ENCODE measurements at places on chromosomes 7 and 10.

- no peak for DNase-seq
Observed at GRCh38 chr10:74823791-74824183, 2.6 kb upstream of the KAT6B start.

DNA sequence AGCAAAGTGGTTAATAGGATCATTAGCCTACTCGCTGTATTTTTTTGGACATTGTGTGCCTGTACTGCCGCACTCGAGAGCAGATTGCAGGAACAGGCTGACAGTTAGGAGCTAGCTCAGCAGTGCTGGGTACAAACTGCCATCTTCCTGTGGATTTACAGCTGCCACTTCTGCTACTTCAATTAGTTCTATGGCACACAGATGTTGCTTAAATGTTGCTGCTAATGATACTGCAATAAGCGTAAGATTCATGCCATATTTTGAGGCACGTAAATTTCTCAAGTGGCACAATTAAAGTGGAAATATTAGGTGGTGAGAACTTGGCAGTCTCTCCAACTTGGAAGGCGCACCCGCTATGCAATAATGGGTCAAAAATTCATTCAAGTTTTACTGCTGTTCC, 171.9 kb downstream of the EBF3 start:
- no peak for DNase-seq

DNA sequence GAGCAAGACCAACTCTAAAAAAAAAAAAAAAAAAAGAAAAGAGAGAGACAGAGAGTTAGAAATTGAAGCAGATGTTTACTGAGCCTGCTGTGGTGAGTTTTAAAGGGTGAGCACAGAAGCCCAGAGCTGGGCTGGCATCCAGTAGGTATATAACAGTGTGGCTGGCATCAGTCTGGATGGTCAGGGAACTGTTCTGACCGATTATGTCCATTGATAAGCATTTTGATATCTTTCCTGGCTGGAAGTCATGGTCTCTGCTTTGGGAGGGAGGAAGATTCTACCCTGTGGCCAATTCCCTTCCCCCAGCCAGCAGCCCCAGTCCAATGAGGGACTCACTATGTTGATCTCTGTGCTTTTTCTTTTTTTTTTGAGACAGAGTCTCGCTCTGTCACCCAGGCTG, 65.2 kb upstream of the PODXL start:
- DNase-seq, result no peak

- no peak for DNase-seq
Observed at GRCh38 chr7:112581529-112581928, 100.7 kb downstream of the LSMEM1 start.

- no peak for DNase-seq
Observed at GRCh38 chr10:113442336-113442735, 110.5 kb upstream of the HABP2 start.

DNA sequence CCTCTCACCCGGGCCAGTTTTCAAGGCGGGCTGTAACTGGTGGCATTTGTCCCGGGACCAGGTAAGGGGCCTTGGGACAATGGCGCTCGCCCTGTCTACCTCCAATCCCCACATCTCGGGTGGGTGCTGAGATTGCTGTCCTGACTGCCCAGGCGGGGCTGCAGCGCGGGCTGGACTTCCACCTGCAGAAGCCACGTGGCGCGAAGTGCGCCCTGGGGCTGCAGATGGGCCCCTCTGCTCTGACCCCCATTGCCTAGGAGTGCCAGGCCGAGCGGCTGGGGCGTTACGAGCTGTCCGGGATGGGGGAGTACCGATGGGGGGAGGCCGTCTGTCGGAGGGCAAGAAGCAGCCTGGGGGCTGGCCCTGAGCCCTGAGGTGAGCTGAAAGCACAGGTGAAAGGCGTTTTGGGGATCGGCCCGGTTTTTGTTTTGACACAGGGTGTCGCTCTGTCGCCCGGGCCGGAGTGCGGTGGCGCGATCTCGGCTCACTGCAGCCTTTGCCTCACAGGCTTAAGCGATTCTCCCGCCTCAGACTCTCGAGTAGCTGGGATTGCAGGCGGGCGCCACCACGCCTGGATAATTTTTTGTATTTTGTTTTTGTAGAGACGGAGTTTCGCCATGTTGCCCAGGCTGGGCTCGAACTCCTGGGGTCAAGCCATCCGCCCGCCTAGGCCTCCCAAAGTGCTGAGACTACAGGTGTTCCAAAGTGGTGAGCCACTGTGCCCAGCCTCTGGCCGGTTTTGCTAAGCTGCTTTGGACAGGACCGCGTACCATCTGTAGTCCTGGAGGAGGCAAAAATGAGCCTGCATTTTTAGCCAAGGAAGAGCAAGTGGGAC, at the start of gene SFXN2:
Gene SFXN2 (plus strand): TSS at position 16 of the 835 bp plus-strand sequence. CDS start 12,001 bp downstream, outside the sequence.
- no peak for DNase-seq

DNA sequence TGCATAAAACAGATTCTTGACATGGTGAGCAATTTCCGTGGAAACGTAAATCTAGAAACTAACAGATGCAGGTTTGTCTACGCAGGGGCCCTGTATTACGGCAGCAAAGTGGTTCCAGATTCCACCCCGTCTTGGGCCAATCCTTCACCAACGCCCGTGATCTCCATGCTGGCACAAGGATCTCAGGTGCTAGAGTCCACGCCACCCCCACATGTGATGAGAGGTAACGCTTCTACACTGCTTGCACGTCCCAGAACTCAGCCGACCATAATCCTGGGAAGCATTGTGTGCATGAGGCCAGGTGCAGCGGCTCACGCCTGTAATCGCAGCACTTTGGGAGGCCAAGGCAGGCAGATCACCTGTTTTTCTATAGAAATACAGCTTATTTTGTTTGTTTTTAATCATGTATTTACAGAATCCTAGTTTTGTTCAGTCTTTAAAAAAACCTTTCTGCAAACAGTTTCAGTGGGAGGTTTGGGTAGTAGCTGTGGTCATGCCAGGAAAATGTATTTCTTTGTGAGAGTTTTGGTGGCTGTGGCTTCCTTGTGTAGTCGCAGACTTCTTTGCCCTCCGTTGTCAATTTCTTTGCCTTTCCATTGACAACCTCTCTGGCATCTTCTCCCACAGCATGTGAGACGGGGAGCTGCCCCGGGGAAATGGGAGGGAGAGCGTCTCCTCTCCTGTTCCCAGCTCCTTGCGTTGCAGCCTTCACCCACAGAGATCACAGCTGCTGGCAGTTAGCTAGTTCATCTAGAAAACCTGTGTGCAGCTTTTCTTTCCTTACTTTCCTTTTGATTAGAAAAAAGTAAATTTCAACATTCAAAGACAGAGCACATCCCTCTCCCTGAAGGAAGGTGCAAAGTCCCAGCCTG, 35.7 kb downstream of the ITIH2 start:
- no peak for DNase-seq

DNA sequence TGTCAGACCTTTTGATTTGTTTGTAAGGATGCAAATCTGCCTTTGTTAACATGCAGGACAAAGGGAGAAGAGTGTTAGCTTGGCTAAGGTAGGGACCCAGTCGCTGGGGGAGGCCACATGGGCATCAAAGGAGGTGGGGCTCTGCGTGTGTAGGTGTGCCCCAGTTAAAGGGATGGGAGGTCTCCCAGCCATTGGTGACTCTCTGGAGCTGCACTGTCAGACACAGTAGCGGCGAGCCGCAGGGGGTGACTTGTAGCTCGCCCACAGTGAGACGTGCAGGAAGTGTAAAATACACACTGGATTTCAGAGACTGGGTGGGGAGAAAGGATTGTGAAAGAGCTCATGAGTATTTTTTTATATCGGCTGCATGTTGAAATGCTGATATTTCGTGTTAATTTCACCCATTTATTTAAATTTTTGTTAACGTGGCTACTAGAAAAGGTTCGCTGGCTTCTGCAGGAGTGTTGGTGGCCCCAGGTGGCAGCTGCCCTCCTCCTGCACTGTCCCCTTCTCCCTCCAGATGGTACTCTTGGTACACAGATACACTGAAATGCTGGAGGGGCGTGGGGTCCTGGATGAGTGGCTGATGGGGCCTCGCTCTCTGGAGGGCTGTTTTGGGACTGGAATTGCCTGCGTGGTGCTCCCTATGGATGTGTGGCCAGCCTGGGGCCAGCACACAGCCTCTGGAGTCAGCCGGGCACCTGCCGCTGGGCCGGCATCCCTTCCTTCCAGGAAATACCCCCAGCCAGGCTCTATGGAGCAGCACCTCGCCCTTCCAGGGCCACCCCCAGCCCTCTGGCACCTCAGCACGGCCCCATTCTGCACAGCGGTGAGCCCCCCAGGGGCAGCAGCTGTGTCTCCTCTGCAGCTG, 59.2 kb downstream of the LHPP start:
- DNase-seq, result no peak

DNA sequence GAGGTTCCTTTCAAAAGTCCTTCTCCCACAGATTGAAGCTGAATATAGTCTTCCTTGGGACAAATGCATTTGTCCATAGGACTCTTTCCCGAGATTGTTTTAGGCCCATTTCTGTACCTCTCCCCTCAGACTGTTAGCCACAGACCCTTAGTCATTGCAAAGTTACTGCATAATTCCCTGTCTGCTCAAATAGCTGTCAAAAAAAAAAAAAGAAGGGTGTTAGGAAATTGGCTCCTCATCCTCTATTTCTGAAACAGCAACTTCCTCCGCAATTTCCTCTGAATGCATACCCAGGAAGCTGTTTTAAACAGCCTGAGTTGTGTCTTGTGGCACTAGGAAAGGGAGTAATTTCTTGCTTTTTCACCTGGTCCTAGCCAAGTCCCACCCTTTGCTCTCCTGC, 5.4 kb downstream of the LRRC4 start:
- DNase-seq, result no peak

GRCh38 chr10:24575481-24576002, 148.1 kb downstream of the ARHGAP21 start:
- no peak for DNase-seq

DNA sequence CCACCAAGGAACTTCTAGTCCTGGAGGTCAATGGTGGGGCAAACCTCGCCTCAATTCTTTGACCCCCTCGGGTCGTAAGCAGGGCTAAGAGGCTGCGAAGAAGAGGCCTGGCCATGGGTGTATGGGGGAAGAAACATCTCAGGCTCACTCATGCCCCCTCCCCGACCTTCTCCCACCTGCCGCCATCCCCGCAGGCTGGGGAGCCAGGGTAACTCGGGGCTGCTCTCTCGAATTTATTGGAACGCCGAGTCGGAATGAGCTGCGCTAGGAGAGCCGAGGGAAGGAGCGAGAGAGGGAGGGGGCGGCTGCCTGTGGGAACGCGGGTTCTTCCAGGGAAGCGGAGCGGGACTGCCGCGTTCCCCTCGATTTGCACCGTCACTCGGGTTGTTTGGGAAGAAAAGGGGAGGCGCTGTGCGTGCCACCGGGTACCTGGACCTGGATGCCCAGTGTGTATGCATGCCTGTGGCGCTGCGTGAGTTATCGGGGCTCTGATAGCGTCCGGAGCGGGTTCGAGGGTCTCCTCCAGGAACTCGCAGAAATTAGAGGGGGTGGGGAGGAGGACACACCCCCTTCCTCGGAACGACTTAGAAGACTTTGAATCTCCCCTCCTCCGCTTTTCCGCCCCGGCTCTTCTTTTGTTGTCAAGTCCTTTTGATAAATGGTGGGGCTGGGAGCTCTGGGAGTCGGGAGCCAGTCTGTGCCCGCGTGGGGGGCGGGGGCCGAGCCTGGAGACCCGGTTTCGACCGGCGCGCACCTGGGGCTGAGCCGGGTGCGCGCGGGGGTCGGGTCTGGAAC, 1.8 kb upstream of the ZNF503 start:
- DNase-seq, result no peak

DNA sequence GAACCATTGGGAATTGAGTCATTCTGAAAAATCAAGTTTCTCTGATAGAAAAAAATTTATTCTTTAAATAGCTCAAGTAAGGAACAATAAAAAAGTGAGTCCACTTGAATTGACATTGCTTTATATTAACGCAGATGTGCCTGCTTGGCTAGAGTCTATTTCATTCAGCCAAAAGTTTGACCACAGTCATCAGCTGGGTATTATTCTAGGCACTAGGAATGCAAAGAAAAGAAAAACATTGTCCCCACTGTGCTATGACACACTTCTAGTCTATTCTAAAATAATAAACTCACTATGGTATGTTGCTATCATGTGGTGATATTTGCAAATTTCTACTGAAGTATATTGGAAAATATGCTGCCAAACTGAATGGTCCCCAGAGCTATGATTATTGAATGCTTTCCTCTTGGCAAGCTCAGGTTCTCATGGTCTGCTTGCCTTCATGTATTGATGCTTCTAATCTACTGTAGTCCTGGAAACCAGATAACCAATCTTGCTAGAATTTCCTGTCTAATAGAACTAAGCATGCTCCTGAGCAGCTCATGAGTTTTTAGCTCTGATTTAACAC, 8.3 kb downstream of the SFRP4 start:
- no peak for DNase-seq

DNA sequence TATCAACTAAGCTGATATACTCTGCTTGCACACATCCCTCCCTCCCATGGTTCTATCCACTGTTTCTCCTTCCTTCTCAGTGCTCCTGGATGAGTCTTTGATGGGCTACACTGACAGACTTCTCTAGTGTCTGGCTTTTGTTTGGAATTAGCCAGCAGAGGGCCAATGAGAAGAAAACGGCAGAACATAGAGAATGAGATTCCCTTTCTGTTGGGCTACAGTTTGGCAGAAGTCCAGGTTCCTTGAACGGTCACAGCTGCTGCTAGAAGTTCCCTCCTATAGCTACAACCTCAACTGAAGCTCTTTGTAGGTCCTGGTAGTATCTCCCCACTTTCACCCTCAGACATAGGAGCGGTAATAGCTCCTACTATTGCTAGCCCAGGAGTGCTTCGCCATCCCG, 251.1 kb upstream of the LRRN3 start:
- DNase-seq, result no peak

GRCh38 chr10:51524041-51524440, 175.4 kb downstream of the CSTF2T start:
- DNase-seq, result peak; percentile 3

DNA sequence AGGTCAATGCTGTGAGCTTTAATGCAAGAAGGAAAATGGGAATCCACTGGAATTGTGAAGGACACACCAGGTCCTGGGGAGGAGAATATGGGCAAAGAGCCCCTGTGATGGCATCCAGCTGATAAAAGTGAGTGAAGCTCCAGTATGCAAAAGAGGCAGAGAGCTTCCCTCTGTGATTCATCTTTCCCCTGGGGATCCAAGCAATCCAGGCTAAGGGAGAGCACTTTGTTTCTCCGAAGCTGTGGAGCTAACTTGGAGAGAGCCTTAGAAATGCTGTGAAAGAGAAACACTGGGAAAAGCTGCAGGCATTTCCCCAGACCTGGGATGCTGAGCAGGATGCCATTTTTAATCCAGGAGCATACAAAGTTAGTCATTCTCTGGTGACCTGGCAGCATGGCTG, 489.5 kb downstream of the SH2D4B start:
- DNase-seq, result peak; percentile 1

DNA sequence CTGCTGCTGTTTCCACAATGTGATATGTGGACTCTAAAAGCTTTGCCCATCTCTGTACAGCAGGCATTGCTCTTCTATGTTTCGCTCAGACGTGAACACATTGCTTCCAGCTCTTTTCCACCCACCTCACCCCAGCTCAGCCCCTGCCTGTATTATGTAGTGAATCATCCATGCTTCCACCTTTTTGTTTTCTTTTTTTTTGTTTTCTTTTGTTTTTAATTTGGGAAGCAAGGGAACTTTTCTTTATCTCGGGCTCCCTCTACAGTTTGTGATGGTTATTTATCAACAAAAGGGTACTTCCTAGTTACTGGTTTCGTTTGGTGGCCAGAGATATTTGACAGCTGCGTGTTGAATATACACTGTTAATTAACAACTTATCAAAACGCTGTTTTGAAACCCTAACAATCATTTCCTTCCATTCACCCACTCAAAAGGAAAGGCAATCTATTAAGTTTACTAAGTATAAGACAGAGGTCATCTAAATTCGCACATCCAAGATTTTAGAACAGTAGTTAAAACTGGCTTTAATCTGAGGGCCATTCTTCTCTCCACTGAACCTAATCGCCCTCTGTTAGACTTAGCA, 127.9 kb upstream of the STK17A start:
- DNase-seq, result peak; percentile 47

GRCh38 chr7:87369216-87369615, 23.8 kb downstream of the CROT start:
- no peak for DNase-seq

Measured in amniotic epithelial cell (primary cell).